ENCODE measurements at places on chromosomes 6 and 20.

- DNase-seq = no peak
Observed at GRCh38 chr6:112237595-112237994, 16.8 kb downstream of the LAMA4 start.

- no peak for DNase-seq
Observed at GRCh38 chr6:160057080-160057479, 64.5 kb upstream of the SLC22A1 start.

DNA sequence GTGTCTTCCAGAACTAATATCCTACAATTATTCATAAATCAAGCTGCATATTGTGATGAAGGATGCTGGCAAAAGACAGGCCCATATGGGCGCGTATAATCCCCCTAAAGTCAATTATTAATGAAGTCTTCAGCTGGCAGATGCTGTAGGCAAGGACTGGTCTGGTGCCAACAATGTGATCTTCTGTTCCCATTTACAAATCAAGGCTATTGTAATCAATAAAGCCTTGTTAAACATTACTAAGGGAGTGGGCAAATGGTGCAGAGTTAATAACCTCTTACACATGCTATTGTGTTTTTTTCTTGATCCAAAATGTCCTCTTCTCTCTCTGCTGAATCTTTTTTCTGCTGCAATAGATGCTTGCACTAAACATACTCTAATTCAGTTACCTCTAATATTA is 119.0 kb downstream of the ALDH8A1 start:
- DNase-seq = no peak

DNA sequence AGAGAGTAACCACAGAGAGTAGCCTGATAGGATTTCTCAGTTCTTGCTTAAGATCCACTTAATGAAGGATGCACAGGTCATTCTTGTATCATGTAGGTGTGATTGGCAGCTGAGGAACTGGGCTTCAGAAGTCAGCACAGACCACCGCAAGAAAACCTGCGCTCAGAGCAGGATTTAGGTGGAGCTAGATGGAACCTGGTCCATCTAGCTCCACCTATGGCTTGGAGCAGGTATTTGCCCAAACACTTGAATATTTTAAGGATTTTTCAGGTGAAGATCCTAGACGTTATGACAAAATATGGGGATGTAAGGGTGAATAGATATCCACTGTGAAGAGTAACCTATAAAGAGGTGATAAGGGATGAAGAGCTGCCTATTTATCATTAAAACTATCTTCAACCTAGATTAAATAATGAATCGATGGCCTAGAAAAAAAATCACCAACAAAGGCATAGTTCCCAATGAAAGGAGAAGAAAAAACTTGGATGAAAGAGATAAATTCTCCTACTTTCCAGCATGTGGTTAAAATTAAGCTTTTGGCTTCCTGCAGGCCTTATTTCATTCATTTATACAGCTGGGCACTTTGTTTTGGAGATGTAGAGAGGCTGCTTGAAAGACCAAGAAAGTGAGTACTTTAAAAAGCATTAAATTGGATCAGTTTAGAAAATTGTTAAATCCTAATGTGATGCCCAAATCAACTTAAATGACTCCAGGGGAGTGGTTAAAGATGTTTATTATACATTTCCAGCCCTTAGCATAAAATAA is 778.4 kb upstream of the GJE1 start:
- DNase-seq = no peak

DNA sequence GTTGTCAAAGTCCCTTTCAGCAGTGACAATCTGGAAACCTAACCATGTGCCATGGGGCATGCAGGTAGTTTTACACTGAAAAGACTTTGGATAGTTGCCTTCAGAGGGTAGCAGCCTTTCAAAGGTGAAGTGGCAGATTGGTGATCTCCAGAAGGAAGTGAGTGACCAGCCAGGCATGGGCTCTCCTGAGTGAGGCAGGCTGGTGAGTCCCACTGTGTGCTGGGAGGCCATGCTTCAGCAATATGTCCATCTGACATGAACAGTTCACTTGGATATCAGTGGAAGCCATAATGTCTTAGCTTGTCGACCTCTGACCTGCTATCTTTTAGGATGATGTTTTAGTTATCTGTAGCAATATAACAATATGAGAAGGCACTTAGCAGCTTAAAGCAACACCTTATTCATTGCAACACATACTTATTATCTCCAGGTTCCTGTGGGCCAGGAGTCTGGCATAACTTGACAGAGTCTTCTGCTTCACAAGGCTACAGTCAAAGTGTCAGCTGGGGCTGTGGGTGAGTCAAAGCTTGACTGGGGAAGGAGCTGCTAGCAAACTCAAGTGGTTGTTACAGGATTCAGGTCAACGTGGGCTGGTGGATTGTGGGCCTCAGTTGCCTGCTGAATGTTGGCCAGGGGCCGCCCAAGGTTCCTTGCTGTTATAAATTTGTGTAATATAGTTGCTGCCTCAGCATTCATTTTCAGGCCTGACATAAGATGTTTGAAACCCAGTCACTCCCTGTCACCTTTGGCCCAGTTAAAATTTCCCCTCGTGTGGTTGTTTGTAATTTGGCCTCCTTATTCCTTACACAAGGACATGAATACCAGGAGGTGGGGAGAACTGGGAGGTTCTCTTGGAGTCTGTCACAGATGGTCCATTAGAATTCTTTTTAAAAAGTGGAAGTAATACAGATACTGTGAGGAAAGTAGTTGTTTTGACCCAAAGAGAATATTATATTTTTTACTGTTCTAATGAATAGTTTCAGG is 100.2 kb downstream of the UST start:
- DNase-seq = no peak

GRCh38 chr20:13545790-13546189 is 92.9 kb downstream of the TASP1 start:
- no peak for DNase-seq
